ENCODE measurements at places on chromosomes 16 and 17.

- DNase-seq = peak; percentile 89
Measured at GRCh38 chr17:37643118-37643766, at the start of gene DDX52. TSS of gene DDX52 (minus strand) at chr17:37643446. CDS start at chr17:37643420, 26 bp downstream.

DNA sequence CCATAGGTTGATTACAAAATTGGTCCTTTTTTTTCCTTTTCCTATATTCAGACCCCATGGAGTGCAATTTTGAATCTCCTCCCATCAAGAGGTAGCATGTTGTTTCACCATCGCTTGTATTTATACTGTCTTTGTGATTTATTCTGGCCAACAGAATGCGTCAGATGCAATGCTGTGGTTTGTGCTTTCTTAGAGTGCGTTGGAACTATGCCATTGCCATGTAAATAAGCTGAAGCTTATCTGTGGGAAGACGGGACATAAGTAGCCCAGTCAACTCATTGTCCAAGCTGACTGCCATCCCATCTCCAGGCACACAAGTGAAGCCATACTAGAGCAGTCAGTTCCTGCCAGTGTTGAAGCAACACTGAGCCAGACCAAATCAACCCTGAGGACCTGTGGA lies 1339.3 kb upstream of the GOT2 start:
- DNase-seq = peak; percentile 0

GRCh38 chr17:721540-721937 lies 6.9 kb upstream of the VPS53 start:
- DNase-seq = no peak

DNA sequence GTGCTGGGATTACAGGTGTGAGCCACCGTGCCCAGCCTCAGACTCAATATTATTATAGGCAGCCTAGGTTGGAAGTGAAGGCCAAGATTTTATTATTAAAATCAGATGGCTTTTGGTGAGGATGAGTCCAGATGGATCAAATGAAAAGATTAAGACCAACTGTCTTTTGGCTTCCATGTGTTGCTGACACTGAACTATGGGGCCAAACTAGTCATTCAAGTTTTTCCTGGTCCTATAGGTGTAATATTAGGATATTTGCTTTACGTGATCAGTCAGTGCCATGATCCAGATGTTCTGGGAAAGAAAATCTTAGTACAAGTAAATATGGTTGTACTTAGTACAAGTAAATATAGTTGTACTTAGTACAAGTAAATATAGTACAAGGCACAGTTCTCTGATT lies 140.6 kb downstream of the MAP2K6 start:
- DNase-seq = no peak

GRCh38 chr17:77409282-77410161 lies 268.8 kb downstream of the SEC14L1 start:
- DNase-seq = peak; percentile 77

GRCh38 chr16:14050291-14051027 lies 20.7 kb upstream of the MRTFB start:
- DNase-seq = peak; percentile 6

DNA sequence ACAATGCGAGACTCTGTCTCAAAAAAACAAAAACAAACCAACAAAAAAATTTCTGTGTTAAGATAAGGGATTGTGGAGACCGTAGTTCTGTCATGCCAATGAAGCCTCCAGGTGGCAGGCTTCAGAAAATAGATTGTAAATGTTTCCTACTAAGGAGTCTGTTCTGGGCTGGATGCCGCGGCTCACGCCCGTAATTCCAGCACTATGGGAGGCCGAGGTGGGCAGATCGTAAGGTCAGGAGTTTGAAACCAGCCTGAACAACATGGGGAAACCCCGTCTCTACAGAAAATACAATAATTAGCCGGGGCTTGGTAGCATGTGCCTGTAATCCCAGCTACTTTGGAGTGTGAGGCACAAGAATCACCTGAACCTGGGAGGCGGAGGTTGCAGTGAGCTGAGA lies 4.4 kb upstream of the SNX29 start:
- DNase-seq = no peak

DNA sequence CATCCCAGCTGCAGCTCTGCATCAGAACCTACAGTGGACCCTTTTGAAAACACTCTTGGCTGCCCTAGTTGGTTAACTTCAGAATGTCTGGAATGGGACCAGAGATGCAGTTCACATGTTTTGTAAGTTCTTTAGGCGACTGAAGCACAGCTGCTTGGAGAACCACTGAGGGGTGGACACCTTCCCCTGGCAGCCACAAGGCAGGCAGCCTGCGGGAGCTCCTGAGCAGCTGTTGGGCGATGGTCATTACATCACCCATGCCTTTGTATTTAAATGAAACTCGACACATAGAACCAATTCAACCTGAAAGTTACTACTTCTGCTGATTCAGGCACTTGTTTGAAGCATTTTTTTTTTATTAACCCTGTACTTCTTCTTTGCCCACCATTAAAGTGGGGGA lies 151.5 kb downstream of the LGALS9B start:
- peak; percentile 9 for DNase-seq

DNA sequence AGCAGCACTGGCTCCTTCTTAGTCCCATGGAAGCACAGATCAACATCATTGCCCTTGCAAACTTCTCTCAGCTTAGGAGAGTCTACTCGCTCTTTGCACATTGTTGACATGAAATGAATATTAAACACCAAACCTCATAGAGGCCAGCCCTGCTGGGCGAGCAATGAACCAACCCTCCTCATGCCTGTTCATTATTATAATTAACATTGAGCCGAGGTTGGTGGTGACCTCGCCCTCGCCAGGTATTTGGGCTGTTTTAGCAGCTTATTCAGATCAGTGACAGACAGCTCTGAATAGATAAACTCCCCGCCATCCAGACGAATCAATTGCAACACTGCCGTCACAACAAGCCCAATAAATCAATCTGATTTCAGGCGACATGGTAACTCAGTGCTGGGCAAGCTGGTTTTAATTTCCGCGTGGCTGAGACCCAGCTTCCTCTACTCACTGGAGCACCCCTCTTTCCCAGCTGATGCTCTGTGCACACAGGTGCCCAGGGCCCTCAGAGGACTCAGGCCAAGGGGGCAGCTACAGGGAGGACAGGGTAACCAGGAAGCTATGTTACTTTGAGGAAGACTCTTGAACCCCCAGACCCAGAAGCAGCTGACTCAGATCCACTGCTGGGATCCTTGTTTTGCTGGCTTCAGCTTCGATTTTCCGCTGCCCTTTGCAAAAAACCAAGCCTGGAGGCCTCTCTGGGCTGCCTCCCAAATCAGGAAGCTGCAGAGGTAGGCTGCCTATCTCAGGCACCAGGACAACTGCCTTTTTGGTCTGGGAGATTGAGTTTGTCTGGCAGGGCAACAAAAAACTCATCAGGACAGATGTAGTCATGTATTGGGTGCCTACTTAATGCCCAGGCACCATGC lies 10.7 kb upstream of the SEZ6 start:
- no peak for DNase-seq

DNA sequence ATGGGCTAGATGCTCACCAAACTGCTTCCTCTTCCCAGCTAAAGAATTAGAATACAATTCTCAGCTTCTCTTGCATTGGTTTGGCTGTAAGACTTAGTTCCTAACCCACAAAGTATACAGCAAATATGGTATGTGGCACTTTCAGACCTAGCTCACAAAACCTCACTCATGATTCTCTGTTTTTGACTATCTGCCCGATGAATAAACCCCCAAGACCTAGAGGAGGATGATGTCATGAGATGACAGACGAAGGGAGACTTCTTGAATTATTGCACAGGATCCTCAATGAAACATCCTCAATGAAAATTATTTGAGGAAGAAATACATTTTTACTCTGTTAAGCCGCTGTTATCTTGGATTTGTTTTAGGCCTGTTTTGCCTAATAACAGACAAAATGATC lies 14.3 kb downstream of the CNOT1 start:
- peak; percentile 51 for DNase-seq

DNA sequence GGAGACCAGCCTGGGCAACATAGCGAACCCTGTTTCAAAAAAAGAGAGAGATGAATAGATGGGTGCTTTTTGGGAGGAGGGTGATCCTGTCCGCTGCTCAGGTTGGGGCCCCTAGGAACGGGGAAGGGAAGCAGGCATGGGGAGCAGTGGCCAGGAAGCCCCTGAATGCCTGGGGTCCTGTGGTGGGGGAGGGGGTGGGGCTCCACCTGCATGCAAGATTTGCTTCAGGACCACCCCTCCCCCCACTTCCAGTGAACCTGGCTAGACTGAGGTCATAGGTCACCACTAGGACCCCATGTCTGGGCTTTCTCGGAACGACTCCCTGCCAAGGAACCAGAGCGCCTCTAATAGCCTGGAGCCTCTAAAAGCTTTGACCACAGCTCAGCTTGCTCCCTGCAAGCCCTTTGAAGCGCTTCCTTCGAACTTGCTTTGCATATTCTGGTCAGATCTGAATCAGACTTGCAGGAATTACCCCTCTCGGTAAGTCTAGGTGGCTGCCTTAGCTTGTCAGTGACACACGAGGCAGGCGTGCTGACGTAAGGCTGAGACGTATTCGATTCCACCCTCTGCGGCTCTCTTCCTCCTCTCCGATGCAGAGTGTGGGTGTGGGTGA lies 3.7 kb downstream of the SOCS3 start:
- peak; percentile 98 for DNase-seq

- DNase-seq = no peak
Measured at GRCh38 chr17:46002973-46003316, 3.9 kb downstream of the STH start.

- no peak for DNase-seq
Measured at GRCh38 chr17:49692751-49693150, 14.9 kb upstream of the SPOP start.

DNA sequence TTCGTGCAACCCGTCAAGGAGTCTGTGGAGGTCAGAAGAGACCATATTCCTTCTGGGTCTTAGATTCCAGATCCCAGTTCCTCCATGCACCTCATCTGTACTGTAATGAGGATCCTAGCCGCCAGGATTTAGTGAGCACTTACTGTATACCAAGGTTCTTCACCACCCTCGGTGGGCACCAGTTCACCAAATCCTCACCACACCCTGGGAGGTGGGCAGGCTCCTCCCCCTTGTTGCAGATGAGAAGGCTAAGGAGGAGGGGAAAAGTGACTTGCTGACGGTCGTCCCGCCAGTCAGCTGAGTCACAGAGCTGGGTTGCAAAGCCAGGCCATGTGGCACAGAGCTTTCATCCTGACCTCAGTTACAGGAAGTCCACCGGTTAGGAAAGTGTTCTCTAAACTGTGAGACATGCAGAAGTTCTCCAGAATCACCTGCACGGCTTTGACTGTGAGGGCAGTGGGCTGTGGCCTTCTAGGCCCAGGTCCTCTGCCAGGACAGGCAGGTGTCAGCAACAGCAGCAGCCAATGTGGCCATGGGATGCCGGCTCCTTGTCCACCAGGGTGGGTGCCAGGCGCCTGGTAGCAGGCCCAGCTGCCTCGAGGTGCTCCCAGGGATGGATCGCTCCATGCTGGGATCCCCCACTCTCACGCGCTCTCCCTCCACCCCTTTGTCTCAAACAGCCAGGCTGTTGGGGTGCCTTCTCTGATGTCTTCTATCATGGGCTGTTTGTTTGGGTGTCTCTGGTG lies 240.3 kb upstream of the GSE1 start:
- peak; percentile 78 for DNase-seq

- DNase-seq = no peak
Measured at GRCh38 chr16:77066896-77067496, 124.0 kb upstream of the MON1B start.

DNA sequence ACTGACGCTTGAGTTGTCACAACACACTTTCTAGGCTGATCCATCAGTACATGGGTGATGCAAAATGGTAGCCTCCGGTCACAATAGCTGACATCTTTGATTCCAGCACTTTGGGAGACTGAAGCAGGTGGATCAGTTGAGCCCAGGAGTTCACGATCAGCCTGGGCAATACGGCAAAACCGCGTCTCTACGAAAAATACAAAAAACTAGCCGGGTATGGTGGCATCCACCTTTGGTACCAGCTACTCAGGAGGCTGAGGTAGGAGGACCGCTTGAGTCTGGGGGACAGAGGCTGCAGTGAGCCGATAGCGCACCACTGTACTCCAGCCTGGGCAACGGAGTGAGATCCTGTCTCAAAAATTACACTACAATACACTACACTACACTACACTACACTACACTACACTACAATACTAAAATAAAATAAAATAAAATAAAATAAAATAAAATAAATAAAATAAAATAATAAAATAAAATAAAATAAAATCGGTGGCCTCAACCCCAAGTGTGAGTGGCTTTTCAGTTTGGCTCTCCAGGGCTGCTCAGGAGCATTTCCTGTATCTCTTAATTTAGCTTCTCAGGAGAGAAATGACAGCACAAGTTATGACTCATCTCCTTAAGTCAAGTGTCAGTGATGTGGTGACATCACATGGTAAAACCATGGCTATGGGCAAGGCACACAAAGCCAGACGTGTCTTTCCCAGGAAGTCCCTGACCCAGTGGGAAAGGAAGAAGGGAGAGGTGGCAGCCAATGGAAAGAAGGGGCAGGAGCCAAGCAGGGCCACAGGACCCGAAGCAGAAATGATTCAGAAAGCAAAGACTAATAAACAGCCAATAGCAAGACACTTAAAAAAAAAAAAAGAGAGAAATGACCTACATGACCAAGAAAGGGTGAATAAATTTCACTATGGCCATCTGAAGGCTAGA lies 75.3 kb upstream of the TBC1D3K start:
- peak; percentile 74 for DNase-seq

GRCh38 chr16:10870137-10870776 lies 6.7 kb upstream of the CIITA start:
- DNase-seq = no peak

DNA sequence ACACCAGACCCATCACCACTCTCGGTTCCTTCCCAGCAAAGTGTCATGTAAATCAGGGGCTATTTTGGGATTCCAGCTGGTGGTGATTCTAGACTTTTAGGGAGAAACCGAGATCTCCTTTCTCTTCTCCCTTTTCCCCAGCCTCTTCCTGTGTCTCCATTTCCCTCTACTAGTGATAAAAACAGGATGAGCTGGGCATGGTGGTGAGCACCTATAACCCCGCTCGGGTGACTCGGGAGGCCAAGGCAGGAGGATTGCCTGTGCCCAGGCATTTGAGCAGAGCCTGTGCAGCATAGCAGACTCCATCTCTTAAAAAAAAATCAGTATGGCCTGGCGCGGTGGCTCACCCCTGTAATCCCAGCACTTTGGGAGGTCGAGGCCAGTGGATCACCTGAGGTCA lies 6.1 kb downstream of the TBX21 start:
- DNase-seq = no peak

GRCh38 chr17:17169396-17169795 lies 36.7 kb downstream of the PLD6 start:
- no peak for DNase-seq

DNA sequence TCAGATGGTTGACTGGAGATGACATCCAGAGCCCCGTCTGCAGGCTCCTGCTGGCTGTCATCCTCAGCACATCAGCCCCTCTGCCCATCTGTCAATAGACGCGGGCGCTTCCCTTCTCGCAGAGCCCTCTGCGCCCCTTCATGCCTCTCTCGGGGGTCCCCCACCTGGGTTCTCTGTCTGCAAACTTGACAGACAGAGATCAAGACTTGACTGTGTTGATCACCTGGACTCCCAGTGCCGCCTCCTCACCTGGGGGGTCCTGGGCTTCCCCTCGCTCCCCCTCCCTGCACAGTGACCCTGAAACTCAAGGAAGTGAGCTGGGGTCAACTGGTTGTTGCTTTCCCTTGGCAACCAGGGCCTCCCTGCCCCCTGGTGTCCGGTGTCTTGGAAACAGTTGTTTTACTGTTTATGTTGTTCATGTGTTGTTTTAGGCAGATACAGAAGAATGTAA lies 31.9 kb downstream of the RNF213 start:
- DNase-seq = no peak

All from iris pigment epithelial cell (primary cell).